ENCODE measurements at places on chromosomes 13 and 19. TPM values are rescaled to one million over a fixed set of nuclear protein-coding genes. Genes with fewer than 3 reads are reported as not detected.

DNA sequence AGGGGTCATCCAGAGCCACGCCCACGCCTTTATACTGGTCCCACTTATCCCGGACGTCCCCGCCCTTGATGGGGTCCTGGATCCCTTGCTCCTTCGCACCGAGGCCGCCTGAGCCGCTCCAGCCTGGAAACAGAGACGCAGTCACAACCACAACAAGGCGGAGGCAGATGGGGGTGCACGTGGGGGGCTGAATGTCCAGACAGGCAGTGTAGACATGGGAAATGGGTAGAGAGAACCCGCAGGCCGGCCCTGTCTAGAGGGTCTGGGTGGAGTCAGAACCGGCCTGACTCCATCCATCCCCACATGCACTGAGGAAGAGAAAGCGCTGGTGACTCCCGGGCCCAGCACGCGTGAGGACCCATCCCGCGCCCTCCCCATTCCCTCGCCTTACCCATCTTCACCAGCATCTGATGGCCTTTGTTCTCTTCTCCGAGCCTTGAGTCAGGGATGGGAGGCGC is 23.0 kb downstream of the CHERP start:
- no peak for DNase-seq

- no peak for DNase-seq
These were observed 1.5 kb downstream of the ZNF581 start for GRCh38 chr19:55644842-55645511.

Gene SLC17A7
- polyA plus RNA-seq, result 0.09 TPM

- no peak for DNase-seq
These were observed 17.0 kb upstream of the PRR20A start for GRCh38 chr13:57123681-57124080.

Data from BJ (cell line).